ENCODE measurements at places on chromosomes 3 and 15.

DNA sequence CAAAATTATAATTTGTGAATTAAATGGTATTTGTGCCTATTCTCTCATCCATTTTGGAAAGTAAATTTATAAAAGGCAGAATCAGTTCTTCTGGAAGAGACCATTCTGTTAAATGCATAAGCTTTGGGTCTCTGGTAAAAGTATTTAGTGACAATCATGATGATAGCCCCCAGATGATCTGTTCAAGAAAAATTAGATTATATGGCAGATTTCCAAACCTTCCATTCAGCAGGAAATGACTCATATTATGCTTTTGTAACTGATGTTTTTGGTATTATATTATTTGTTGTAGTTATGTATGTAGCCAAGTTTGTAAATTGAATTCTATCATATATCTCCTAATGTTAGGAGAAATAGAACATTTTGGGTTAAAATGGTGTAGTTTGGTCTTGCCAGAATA is 340.8 kb upstream of the DPH6 start:
- no peak for DNase-seq

DNA sequence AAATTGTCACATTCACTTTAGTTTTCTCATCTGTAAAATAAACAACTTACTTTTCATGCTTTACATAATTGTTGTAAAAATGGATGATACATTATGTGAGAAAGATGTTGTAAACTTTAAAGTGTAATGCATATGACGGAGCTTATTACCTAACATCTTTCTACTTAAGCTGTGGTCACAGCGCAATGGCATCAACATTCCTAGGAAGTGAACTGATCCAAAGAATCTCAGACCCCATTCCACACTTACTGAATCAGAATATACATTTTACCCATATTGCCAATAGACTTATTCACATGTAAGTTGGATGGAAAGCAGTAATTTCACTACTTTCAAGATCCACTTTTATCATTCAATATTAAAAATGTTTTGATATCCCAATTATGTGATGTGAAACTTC is 497.5 kb downstream of the FGF12 start:
- no peak for DNase-seq

DNA sequence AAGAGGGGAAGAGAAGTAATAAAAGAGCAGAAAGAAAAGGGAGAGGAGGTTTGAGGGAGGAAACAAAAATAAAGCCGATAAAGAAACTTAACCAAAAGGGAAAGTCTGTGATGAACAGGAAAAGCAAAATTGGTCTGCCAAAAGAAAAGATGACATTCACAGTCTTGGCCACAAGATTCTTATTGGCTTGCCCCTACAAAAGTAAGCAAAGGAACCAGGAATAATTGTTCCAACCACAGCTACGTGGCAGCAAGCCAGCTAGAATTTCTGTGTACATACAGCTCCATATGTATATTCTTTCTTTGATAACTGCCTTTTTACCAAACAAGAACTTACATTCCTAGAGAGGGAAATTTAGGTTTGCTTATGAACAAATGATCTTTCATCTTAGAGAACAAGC is 79.6 kb downstream of the MLH1 start:
- DNase-seq, result no peak

DNA sequence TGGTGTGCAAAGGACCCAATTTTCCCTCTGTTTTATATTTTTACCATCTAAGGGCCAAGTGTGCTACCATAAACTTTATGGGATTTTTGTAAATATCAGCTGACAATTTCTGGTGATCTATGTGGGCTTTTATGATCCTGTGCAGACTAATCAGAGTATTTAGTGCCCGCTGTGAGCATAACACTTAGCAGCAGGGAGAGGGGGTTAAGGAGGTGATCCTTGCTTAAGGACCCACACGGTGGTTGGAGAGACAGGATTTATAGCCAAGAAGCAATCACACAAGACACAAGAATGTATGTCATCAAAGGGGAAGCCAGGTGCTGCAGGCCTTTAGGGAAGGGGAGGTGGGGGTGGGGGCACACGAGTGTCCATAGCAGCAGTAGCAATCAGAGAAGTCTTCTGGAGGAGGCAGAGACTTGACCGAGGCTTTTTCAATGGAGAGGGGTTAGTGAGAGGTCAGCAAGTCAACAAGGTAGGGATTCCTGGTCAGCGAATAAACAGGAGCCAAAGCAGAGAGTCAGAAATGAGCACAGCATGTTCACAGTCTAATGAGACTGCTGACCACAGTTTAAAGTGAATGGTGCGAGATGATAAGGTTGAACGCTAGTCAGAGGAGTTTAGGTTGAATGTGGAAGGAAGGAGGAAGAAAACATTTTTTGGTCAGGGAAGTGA is 4.5 kb upstream of the CACNA1D start:
- DNase-seq, result no peak

- peak; percentile 22 for DNase-seq
Observed at GRCh38 chr3:77038468-77038929, 1.4 kb upstream of the ROBO2 start.

DNA sequence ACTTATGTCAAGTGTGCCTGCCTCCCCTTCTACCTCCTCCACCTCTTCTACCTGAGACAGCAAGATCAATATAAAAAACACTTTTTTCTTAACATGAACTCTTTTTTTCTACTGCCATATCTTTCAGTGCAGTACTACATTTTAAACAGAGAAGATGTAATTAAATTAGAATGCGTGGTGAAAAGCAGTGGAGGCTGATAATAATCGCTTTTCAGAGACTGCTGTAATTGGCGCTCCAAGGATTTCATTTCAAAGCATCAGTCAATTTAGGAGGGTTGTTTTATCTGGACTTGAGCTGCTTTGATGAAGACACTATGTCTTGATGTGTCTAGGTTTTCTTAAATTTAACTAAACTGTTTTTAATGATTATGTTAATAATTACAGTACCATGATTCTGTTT is 85.3 kb upstream of the CRBN start:
- DNase-seq, result no peak

DNA sequence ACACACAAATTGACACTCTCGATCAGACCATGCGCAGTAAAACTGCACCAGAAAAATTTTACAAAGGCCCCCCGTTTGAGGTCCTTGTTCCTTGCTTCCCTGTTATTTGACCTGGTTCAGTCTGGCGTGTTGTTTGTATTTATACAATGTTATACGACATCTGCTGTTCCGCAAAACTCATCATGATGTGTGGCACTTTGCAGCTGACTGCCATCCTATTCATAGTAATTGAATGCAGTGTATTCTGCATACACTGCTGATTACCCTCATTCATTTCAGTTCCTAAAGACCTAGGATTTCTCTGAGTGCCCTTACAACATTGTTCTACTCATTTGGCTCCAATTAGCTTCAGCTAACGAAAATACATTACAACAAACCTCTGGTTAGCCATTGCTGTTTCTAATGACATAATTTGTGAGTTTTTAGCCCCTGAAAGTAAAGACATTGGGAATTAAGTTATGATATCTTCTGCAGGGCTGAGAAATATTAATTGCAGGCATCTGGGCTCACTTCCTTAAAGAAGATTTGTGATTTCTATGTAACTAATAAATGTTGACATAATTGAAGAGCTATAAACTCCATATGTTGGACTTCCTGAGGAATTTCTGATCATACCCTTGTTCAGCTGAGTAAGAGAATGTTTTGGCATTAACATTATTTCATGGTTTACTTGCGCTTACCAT is 75.7 kb downstream of the C3orf38 start:
- no peak for DNase-seq

GRCh38 chr15:64247535-64247905 is 84.7 kb upstream of the PPIB start:
- DNase-seq, result no peak

DNA sequence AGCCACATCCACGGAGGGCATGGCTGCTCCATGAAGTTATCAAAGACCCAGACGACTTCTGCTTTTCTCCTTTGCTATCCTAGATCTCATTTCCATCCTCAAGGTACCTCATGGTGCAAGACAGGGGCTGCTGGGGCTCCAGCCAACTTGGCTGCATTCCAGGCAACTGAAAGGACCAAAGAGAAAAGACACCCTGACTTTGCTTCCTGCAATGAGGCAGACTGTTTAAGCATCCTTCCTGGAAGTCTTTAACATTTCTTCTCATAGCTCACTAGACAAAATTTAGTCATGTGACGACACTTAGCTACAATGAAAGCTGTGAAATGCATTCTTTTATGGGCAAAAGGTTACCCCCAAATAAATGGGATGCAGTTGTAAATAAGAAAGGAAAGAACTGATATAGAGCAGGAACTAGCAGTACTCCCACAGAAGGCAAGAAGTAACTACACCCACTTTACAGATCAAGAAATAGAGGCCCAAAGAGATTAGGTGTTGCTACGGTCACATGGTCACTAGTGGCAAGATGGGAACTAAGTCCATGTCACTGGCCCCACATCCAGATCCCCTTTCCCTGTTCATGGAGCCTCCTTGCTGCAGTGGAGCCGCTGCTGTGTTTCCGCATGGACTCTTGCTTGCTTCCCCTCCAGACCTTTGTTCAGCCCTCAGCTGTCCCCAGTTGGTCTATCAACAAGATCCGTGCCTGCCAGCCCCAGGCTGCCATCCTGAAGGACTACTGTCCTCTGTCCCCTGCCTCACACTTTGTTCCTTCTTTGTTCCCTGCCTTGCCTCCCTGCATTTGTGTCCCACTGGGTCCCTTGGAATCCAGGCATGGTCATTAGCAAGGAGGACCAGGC is 107.0 kb downstream of the XXYLT1 start:
- DNase-seq, result no peak

- DNase-seq, result no peak
Observed at GRCh38 chr15:79738143-79738542, 158.7 kb downstream of the MTHFS start.

GRCh38 chr3:58356054-58356453 is 23.4 kb downstream of the PXK start:
- DNase-seq, result no peak

DNA sequence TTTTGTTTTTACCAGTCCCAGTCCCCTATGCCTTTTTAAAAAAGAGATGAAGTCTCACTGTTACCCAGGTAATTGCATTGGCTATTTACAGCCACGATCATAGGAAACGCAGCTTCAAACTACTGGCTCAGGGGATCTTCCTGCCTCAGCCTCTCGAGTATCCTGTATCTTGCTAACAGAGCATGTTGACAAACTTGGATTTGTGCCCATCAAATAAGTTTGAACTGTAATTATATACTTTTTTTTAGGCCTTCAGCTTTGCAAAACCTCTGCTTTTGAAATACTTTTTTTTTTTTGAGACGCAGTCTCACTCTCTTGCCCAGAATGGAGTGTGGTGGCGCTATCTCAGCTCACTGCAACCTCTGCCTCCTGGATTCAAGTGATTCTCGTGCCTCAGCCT is 3.0 kb upstream of the EDEM1 start:
- DNase-seq, result no peak

DNA sequence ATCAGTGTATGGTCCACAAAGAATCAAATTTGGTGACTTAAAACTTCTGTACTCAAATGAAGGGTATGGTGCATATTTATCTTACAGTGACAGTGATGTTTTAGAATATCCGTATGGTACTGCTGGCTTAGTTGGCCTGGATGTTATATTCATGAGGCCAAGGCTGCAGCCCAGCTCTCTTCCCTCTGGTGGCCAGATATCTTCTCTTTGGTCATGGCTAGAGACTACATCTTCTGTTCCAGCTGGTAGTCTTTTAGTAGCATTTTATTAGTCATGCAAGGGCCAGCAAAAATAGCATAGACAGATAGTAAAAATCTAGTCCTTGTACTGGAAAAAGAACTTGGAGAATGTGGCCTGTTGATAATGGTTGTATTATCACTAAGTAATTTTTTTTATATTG is 124.0 kb upstream of the ROPN1 start:
- DNase-seq, result no peak

GRCh38 chr3:171113716-171114115 is 87.2 kb upstream of the SLC2A2 start:
- no peak for DNase-seq

DNA sequence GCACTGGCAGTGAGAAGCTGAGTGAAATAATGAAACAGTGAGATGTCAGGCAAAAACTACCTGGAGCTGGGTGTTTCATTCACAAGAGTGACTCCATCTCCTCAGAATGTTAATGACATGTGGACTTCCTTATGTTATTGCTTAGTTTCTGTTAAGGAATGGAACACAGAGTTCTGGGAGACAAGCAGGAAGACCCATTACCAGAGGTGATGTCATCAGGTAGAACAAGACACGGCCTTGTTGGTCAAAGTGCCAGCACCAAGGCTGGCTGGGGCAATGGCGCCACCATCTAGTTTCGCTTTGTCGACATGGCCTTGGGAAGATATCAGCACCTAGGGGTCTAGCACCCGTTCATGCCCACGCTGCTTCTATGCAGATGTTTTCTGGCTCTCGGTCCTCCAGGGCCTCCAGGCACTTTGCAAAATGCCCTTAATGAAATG is 252.2 kb downstream of the FAM43A start:
- no peak for DNase-seq

- no peak for DNase-seq
Observed at GRCh38 chr3:120144267-120144666, 50.0 kb upstream of the GSK3B start.

DNA sequence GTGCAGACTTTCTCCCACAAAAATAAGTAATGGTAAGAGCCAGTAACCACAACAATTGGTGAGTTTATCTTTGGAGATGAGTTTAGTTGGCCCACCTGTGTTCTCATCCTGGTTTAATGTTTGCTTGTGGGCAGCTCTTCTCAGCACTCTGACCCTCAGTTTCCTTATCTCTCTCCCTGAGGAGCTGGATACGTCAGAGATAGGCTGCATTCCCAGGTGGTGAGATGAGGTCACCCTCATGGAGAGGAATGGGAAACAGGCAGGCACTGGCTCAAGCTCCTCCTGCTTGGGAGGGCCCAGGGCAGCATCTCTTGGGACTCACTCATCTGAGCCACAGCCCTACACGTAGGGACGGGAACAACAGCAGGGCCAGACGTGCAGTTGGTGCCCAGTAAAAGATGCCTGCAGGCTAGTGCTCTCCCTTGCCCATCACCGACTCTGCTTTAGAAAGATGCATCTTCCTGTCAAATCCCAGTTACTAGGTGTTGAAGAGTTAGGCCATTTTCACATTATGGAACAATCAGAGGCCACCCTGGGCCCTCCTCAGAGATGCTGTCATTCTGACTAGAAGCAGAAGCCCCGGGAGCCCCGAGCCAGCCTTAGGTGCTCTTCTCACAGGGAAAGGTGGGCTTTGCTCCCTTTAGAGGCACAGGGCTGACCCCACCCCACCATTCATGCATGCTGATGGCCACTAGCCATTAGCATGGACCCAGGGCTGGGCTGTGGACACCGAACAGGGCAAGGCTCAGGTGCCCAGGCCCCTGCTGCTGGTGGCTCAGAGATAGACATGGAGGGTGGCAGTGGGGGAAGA is 59.7 kb downstream of the GRIP2 start:
- no peak for DNase-seq

GRCh38 chr15:65335278-65336055 is 31.0 kb downstream of the RNU5B-1 start:
- no peak for DNase-seq

DNA sequence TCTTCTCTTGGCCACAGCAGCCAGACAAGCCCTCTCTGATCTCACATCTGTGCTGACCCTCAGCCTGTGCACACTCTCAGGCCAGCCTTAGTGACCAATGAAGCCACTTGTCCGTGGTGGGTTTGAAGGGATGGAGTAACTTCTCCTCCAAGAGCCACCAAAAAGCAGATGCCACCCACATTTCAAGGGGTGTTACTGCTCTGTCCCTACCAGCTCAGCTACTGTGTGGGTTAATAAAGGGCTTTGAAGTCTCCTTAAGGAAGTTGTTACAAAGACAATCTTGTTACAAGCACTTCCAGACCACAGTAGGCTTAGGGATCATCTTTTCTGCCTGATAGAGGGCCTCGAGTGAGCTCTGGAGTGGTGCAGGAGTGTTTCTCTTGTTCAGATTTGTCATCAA is 3.3 kb upstream of the CA12 start:
- no peak for DNase-seq

- no peak for DNase-seq
Observed at GRCh38 chr15:92197746-92198145, 195.9 kb upstream of the ST8SIA2 start.

- DNase-seq, result no peak
Observed at GRCh38 chr15:57278439-57278838, 97.9 kb upstream of the CGNL1 start.
